Type B pancreatic cell (in vitro differentiated cells): ENCODE measurements at places on chromosomes 5 and 9.

GRCh38 chr9:131899296-131900228 lies 159.7 kb upstream of the RAPGEF1 start:
- no peak for DNase-seq

- no peak for DNase-seq
Measured at GRCh38 chr5:103256178-103256577, 2.4 kb upstream of the MACIR start.

- no peak for DNase-seq
Measured at GRCh38 chr9:121218357-121219027, 16.8 kb upstream of the RAB14 start.

DNA sequence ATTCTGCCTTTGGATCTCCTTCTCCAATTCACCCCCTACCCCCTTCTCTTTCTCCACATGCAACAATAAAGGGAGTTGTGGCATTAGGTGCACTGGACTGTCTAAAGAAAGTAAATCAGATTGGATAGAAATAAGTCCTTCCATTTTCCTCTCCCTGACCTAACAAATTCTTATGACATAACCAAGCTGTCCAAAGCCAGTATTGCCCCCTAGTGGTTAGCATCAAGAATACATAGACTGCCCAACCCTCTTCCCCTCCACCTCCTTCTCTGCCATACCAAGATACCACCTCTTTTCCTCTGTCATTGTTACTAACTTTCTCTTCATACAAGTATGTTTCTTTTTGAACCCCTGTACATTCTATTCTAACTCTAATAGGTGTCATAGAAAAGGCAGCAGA lies 45.7 kb downstream of the PPARGC1B start:
- DNase-seq: no peak

- DNase-seq: no peak
Measured at GRCh38 chr9:70600506-70600905, 186.0 kb upstream of the KLF9 start.

- no peak for DNase-seq
Measured at GRCh38 chr5:141855265-141856036, 22.8 kb downstream of the PCDH1 start.

DNA sequence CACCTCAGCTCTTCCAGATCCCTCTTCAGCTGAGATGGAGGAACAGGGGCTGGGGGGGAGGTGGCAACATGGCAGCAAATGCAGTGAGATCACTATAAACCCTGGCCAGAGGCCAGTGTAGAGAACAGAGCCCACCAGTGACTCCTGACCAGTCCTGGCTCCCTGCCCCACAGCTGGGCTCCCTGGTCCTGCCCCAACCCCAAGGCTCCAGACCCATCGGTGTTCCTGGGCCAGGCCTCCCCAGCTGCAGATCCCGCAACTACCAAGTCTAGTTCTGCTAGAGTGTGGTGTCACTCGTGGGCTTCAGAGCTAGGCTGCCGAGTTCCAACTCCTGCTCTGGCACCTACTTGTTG lies 16.8 kb downstream of the AKNA start:
- no peak for DNase-seq

DNA sequence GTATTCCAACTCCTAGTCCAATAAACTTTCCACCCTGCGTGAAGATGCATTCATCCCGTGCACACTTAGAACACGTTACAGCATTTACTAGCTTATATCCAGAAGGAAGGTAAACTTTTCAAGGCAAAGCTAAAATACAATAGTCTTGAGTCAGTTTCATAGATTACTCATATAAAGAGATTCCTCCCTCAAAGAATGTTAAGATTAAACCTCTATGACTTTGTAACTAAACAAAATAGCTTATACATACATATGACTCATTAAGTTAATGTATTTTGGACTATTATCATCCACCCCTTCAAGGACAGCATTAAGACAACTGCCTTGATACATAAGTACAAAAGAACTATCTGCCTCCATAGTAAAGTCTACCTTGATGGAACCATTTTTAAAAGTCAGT lies 36.1 kb downstream of the TLE1 start:
- DNase-seq: no peak

DNA sequence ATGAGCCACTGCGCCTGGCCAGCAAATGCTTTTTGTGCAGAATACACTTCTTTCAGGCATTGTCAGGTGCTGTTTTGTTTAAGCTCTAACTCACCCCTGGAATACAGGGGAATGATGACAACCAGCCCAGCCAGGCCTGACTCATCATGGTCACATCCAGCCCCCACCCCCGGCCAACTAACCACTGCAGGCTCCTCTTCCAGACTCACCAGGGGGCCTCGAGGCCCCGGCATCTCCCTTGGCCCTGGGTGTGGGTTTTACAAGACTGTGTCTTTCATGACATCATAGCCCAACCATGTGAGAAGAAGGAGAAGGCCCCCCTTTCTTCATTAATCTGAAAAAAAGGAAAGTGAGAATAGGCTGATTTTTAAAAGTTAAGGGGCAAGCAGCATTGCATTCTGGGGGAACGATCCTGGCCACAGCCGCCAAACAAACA lies 35.5 kb downstream of the OLFML2A start:
- DNase-seq: no peak

DNA sequence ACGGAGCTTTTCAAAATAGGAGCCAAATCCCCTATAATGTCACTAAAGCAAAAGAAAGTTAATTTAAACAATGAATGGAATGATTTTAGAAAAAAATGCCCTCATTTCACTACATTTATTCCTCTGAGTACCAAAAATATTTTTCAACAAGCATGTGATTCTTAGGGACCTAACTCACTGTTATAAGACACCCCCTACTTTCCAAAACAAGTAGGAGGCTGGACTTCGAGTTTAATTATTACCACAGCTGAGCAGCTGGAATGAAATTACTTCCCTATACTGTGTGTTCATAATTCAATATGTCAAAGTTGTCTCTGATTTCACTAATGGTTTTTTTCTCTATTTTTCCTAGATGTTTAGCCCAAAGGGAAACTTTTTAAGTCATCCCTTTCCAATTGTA lies 61.6 kb downstream of the SAXO1 start:
- DNase-seq: no peak

GRCh38 chr5:131114754-131115153 lies 50.3 kb downstream of the HINT1 start:
- no peak for DNase-seq

GRCh38 chr5:131264451-131265099 lies 722 bp downstream of the CDC42SE2 start:
- no peak for DNase-seq

DNA sequence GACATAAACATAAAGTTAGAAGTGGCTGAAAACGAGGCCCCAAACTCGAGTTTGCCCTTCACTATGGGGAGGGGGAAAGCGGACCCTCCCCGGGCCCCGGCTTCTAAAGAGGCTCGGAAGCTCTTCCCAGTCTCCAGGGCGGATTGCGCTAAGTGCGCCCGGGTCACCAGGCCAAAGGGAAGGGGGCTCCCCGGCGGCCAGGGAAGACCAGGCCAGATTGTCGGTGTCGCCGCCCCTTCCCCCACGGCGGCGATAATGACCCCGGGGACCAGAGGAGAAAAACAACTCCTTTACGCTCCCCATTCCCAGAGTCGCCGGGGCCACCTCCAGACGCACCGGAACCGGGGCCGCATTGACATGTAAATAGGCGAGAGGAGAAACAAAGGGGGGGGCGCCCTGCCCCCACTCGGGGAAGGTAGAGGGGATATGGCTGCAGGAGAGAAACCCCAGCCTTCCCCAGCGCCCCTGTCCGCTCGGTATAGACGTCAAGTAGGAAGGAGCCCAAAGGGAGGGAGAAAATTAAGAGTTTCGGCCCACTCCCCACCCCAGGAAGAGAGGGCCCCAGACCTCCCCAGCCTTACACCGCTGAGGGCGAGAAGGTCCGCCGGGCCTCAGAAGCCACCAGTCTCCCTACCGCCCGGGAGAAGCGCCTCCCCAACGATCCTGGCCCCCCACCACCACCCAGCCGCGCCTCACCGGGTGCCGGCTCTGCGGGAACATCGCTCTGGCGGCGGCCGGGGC lies 1.7 kb downstream of the TLE1 start:
- DNase-seq: no peak

GRCh38 chr9:24333629-24334028 lies 212.1 kb downstream of the IZUMO3 start:
- DNase-seq: no peak

DNA sequence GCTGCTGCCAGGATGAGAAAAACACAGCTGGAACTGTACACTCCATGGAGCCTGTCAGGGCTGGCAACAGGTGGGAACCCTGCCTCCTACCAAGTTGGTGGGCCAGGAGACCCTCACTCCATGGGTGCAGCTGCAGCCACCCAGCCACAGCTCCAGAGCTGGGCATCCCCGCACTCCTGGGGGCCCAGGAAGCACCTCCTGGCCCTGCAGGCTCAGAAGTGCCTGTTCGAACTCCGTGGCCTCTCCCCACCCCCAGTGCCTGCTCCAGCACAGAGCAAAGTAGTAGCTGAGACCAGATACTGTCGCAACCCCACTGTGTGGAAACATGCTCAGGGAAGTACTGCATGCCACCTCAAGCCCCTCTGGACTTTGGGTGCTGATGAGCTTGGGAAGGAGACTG lies 564.0 kb upstream of the ACO1 start:
- DNase-seq: no peak

DNA sequence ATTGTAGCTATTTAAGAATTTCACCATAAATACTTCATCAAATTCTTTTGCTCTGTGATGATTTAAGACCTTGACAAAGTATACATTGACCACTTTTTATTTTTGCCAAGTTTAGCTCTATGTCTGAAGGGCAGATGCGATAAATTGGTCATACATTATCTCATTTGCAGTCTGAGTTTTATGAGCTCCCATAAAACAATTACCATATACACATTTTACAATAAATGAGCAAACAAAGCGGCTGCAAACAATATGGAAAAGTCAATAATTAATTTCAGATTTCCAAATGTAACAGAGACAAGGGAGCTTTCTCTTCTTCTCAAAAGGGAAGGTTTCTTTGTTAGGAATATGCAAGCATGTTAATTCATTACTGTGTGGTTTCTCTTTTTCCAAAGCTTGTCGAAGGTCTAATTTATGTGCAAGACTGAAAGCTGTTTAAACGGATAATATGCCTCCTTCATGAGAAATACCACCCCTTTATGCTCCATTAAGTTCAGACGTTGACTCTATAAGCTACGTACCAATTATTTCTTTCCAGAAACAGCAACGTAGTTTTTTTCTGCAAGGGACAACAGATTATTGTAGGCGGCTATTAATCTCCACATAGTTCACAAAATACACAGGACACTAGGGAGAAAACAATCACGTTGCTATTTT lies 7.0 kb upstream of the IZUMO3 start:
- no peak for DNase-seq

- no peak for DNase-seq
Measured at GRCh38 chr5:122907276-122907675, 61.9 kb downstream of the SNX24 start.

DNA sequence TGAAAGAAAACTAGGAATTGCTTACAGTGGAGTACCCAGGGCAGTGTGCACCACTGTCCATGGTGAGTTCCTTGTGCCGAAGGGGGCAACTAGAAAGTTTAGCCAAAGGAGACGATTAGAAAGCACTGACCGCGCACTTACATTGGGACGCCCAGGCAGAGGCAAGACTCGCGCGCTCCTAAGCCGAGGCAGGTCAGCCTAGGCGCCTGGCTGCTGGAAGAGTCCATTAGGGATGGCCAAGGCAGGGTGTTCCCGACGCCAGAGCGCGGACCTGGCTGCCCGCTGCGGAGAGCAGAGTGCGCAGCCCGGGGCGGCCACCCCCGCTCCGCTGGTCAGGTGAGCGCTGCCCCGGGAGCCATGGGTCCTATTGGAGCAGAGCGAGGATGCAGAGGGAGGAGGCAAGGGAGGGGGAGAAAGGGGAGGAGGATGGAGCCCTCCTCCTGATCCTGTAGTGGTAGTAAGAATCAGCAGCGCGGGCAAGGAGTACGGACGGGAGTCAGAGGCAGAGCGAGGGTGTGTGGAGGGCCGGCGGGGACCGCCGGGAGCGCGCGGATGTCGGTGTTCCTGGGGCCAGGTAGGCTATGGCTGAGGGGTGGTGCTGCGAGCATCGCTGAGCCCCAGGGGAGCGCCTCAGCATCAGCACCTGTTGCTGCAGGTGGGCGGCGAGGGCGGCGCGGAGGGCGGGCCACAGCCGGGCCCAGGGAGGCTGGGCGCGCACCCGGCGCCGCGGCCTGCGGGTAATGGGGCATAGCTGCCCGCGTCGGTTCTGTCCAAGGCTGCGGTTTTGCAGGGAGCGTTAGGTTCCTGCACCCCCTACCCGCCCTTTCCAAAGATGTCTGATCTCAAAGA lies at the start of gene ADGRV1:
Gene ADGRV1, plus strand, starts transcription at position 454 of the 849 bp plus-strand sequence. Its CDS starts 99 bp downstream, at position 553.
- peak; percentile 92 for DNase-seq

- DNase-seq: no peak
Measured at GRCh38 chr9:89600831-89601230, 4.0 kb upstream of the GADD45G start.
